NCI-H1105 (cell line): ENCODE measurements at places on chromosomes 12 and 14.

GRCh38 chr14:99554757-99555531, 49.1 kb downstream of the CCDC85C start:
- DNase-seq = no peak

- DNase-seq = no peak
Observed at GRCh38 chr12:31260840-31261239, 65.1 kb downstream of the SINHCAF start.

- peak; percentile 12 for DNase-seq
Observed at GRCh38 chr14:88225721-88226120, 97.3 kb downstream of the KCNK10 start.

GRCh38 chr14:69696204-69696527, 70.8 kb upstream of the SRSF5 start:
- DNase-seq = no peak

DNA sequence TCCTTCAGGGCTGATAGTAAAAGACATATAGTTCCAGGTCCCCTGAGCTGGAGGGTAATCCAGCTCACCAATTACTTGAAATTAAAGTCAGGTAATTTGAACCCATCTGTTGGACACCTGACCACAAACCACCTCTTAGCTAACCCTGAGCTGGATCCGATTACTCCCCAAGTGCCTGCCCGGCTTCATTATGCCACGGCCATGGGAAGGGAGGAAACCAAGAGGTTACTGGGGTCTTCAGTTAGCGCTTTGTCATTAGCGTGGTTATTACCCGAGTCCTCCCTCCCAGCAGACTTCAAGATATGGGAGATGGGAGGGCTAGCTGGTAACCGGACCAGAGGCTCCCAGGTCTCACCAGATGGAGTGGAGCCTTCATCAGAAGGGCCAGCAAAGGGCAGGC, 1071.4 kb downstream of the BCL11B start:
- DNase-seq = no peak

GRCh38 chr14:32134448-32135097, 57.5 kb downstream of the ARHGAP5 start:
- no peak for DNase-seq

DNA sequence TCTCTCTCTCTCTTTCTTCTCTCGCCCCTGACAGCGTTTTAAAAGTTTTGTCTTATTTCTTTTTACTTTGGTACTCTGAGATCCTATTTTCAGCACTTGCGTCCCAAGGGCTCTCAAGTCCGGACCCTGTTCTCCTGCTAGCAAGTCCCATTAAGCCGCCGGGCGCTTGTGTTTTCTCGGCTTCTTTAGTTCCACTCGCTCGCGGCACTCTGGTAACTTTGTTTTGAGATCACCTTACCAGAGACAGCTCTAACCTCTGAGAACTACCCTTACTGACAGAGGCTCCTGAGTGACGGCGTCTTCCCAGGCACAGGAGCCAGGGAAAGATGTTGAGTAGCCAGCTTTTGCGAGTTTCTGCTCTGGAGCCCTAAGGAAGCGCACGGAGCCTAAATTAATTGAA, 2.7 kb upstream of the MYF5 start:
- no peak for DNase-seq

GRCh38 chr12:132797820-132798570, 30.7 kb downstream of the GOLGA3 start:
- DNase-seq = no peak

DNA sequence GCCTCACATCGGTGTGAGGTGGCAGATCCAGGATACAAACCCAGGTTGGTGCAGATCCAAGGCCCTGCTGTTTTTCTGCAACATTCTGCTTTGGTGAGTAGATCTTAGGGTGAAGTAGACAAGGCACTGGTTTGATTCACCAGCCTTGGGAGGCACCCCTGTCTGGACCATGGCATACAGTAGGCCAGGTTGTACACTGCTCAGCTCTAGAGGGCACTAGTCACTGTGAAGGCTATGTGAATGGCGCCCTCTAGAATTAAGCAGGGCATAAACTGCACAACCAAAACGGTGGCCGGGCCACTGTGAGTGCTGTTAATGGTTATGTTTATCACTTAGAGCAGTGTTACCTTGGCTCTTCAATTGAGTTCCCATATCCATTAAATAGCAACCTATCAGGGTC, 280.6 kb upstream of the PWP1 start:
- peak; percentile 53 for DNase-seq

DNA sequence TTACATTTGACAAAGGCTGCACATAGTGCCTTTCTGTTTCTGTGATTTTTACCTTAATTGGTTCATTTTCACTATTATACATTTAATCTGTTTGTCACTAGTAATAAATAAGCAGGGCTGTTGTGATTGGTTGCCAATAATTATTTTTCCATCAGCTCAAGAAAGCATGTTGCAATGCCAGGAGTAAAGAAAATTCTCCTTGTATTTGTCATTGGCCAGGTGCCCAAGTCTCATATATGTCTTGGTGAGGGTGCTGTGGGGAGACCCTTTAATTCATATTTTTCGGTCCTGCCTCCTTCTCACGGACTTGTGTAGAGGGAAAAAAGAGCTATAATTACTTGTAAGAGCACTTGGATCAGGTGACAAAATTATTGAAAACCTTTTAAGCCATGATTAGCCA, 108.0 kb downstream of the KITLG start:
- DNase-seq = no peak

DNA sequence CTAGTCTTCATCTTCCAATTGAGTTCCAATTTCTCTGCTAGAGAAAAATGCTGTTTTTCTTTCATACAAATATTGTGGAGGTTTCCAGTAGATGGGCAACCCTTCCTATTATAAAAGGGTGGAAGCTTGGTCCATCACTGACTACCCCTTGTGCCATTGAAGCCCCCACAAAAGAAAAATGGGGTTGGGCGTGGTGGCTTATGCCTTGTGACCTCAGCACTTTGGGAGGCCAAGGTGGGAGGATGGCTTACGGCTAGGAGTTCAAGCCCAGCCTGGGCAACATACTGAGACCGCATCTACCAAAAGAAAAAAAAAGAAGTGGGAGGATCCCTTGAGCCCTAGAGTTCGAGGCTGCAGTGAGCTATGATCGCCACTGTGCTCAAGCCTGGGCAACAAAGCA, 22.8 kb downstream of the NCKAP5L start:
- no peak for DNase-seq

DNA sequence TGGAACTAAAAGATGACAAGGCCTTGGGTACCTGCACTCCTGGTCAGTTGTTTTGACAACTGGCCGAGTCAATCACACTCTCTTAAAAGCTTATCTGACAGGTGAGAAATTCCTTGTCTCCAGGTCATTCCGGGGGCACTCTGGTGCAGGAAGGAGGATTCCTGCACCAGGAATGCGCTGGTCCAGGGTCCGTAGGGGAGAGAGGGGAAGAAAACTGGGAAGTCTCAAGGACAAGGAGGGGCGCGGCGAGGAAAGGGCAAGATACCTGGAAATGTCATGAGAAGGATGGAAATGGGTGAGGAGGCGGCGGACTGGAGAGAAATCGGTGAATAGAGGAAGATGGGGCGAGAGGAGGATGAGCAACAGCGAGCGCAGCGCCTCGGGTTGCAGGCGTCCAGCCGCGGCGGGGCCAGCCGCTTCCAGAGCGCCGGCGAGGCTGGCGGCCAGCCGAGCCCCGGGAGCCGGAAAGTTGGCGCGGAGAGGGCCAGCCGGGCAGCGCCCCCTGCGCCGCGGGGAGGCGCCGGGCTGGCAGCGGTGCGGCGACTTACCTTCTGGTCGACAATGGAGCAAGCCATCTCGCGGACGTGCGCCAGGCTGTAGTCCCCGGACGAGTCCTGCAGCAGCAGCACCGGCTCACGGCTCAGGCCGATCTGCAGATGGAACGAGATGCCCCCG, 809 bp downstream of the PRKD1 start:
- DNase-seq = peak; percentile 56

- DNase-seq = no peak
Observed at GRCh38 chr12:93347054-93347785, 30.5 kb upstream of the NUDT4 start.

DNA sequence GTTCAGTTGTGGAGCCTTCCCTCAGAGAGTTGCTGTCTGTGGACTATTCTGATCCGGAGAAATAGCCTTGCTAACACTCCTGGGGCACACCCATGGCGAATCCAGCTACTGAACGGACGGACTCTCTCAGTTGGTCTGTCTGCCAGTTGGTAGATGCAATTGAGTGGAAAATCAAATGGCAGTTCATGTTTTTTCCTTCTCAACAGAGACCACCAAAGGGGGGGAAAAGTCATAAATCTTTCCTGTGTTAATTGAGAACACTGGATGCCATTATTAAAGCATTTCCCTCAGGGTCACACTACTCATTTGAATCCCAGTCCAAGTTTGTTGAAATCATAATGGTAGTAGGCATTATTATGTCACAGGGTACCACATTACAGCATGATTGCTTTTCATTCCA, 354.3 kb upstream of the FAR2 start:
- DNase-seq = no peak

- no peak for DNase-seq
Observed at GRCh38 chr12:13164921-13165616, 31.5 kb upstream of the EMP1 start.

- no peak for DNase-seq
Observed at GRCh38 chr12:666766-667308, 3.6 kb upstream of the NINJ2 start.

- DNase-seq = no peak
Observed at GRCh38 chr12:11601647-11602046, 47.8 kb upstream of the ETV6 start.

- no peak for DNase-seq
Observed at GRCh38 chr12:69024907-69025306, 91.9 kb upstream of the CPM start.

- DNase-seq = no peak
Observed at GRCh38 chr14:36021030-36021422, 155.5 kb downstream of the PTCSC3 start.

- no peak for DNase-seq
Observed at GRCh38 chr14:63725786-63726460, 1.9 kb downstream of the SGPP1 start.

DNA sequence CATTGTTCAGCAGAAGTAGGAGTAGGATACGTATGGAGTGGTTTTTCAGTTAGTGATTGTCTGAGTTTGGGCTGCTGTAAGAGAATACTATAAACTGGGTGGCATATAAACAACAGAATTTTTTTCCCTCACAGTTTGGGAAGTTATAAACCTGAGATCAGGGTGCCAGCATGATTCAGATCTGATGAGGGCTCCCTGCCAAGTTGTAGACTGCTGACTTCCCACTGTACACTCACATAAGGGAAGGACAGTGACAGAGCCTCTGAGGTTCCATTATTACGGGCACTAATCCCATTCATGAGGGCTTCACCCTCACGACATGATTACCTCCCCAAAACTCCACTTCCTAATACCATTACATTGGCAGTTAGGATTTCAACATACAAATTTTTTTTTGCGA, 50.7 kb downstream of the ACSM4 start:
- no peak for DNase-seq

DNA sequence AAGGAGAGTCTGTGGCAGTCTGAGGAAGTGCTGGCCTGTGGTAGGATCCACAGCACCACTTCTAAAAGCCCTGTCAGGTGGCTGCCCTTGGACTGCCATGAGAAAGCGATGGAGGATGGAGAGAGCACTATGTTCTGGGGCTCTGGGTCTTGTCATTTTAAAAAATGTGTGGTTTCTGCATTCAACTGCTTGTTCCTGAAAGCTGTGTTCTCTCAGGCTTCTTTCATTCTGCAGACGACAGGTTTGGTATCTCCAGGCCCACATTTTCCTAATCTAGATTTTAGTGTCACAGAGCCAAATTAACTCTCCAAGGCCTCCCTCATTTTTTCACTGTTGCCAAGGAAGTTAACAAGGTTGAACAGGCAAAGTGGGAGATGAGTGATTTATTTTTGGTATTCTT, 10.5 kb downstream of the OVCH1 start:
- DNase-seq = no peak

GRCh38 chr12:28253161-28253641, 62.9 kb downstream of the CCDC91 start:
- no peak for DNase-seq

- no peak for DNase-seq
Observed at GRCh38 chr12:11794751-11795150, 145.3 kb downstream of the ETV6 start.

GRCh38 chr12:27549236-27549800, 25.3 kb downstream of the PPFIBP1 start:
- DNase-seq = no peak

GRCh38 chr12:75260316-75260715, 50.7 kb upstream of the KCNC2 start:
- DNase-seq = no peak

DNA sequence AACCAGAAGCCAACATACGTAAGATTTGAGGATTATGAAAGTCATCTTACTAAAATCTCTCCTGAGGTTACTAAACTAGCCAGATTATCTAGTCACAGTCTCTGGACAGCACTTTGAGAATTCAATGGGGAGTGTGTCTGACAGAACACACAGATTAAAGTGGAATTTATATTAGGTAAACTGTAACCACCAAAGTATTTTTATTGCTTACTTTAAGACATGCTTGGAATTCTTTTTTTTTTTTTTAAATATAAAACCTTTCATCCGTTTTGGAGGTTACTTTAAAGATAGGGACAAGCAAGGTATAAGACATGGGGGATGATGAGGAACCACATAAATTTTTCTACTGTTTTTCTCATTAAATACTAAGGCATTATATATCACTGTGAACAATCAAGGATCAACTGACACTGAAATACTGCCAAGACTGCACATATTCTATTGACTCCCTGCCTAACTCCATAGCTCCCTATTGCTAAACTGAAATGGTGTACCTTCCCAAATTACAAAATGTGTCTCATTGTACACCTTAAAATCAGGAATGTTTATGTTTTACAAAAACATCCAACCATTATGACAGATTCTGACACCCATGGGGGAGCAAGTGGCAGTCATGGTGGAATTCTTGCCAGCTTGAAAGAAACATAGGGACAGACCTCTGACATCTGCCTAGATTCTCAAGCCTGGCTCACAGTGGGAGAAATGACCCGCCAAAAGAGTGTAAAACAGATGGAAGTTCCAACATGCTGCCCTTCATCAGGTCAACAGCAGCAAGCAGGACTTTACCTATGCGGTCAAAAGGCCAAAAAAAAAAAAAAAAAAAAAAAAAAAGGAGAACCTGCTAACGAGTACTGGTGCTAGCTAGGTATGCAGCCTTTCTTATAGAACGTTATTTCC, 239.3 kb downstream of the MED13L start:
- no peak for DNase-seq

DNA sequence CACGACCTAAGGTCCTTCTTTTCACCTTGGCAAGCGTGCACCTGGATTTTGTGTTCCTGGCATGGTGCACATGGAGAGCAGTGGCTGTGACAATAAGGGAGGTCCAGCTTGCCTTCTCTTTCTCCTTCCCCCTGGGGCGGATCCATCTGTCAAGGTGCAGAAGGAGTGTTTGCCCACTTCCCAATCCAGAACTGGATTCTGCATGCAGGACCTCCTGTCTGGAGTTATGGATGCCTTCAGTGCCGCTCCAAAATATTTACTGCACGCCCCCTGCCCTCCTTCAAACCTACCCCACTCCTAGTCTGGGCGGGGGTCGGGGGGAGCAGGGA, 192.7 kb downstream of the DPF3 start:
- no peak for DNase-seq

- no peak for DNase-seq
Observed at GRCh38 chr14:38874721-38875120, 228.3 kb downstream of the SEC23A start.
